ENCODE measurements at places on chromosomes 13 and 19.
A peak's percentile ranks its signal among the peaks of the same experiment; 100 is the strongest.

DNA sequence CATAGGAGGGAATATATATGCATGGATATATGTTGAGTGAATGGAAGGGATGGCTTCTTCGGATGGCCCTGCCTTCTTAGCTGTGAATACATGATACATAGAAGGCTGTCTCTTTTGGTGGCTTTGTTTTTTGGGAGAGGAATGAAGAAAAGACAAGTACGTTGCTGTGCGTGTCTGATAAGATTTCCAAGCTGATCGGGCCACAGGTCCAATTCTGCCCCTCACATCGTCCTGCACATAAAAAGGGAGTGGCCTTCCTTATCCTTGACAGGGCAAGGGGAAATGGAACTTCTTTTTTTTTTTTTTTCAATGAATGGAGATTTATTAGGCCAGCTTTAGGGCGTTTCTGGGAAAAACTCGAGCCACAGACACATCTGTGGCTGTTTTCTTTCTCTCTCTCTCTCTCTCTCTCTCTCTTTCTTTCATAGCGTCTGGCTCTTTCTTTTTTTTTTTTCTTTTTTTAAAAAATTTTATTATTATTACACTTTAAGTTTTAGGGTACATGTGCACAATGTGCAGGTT is 103.8 kb upstream of the SPATA13 start:
- peaks cover 7% of the 10 kb centered on the region for H3K4me1 ChIP-seq
- no peak for DNase-seq
- H3K27ac ChIP-seq: no peak overlapping the region
- peaks cover 4% of the 10 kb centered on the region for H3K27me3 ChIP-seq
- H3K36me3 ChIP-seq: no peaks in the 10 kb centered on the region

DNA sequence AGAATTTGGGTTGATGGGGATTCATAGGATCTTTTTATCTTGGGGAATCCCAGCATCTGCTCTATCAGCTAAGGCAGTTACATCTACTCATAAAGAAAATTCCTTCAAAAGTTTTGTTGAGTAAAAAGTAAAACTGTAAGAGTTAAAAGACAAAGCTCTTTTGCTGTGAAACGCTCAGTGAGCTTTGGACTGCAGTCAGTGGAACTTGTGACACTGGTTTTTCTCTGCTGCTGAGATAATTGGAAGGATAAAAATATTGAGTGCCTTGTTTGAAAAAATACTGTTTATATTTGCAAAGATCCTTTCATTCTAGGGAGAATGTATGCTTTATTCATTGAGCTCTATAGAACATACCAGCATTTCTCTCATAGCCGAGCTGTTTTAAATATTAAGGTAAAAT is 5.3 kb downstream of the NAXD start:
- H3K27me3 ChIP-seq: no peaks in the 10 kb centered on the region
- no peak for DNase-seq
- H3K4me1 ChIP-seq: peaks cover 23% of the 10 kb centered on the region

GRCh38 chr19:45862564-45863334 is at the start of gene SYMPK:
SYMPK (minus strand) TSS chr19:45863147; CDS start chr19:45854495, 8,652 bp downstream.
- H3K27ac ChIP-seq: peak within 1 kb of the TSS; percentile 98
- peak within 1 kb of the TSS; percentile 87 for H3K4me3 ChIP-seq
- H3K27me3 ChIP-seq: peaks cover 24% of the 10 kb centered on the region
- peaks cover 33% of the 10 kb centered on the region for H3K4me1 ChIP-seq

DNA sequence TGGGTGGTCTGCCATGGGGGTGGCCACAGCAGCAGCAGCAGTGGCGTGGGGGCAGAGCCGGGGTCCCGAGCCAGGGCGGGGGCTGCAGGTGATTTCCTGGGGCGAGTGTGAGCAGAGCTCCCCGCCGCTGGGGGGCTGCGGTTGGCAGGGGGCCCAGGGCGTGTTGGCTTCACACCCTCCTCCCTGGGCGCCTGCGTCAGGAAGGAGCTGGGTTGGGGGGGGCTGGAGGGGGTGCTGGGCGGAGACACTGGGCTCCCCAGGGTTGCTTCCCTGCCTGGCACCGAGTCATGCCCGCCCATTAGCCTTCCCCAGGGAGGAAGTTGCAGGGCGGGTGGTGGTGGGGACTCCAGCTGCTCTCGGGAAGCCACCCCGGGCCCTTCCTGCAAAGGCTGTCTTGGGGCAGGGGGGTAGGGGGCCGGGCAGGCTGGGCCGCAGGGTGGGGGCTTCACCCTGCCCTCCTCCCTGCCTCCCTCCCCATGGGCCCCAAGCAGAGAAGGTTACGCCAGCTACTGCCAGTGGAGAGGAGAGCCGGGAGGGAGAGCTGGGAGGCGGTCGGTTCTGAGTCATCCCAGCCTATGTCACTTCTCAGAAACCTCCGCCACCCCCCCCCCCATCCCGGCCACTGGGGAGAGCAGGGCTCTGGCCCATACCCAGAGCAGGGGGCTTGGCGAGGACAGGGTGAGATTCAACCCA is 4.6 kb downstream of the MIDN start:
- peak overlapping the region; percentile 91 for H3K4me3 ChIP-seq
- H3K27ac ChIP-seq: peak overlapping the region; percentile 81
- peaks cover 30% of the 10 kb centered on the region for H3K4me1 ChIP-seq
- H3K36me3 ChIP-seq: peaks cover 55% of the 10 kb centered on the region
- DNase-seq: peak; percentile 85

GRCh38 chr13:114056205-114057013 is 76.0 kb downstream of the RASA3 start:
- H3K27me3 ChIP-seq: no peaks in the 10 kb centered on the region
- H3K4me3 ChIP-seq: no peak overlapping the region
- H3K4me1 ChIP-seq: peaks cover 21% of the 10 kb centered on the region
- peaks cover 10% of the 10 kb centered on the region for H3K36me3 ChIP-seq

DNA sequence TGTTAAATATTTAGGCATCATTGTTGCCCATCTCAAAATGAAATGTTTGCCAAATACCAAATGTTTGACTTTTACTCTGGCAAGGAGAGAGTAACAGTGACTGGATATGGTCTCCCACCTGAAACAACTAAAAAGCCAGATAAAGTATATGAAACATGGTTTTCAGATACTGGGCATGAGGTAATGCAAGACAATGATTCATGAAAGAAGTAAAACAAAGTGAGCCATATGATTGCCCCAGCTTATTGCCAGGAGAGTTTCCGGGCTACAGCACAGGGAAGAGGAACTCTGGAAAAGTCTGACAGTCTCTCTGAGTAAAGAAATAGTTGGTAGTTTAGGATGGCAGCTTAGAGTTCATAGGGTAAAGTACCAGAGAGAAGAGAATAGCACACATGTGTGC is 354.6 kb downstream of the DNAJC15 start:
- peaks cover 26% of the 10 kb centered on the region for H3K27me3 ChIP-seq
- no peak overlapping the region for H3K27ac ChIP-seq
- no peak for DNase-seq
- no peak overlapping the region for H3K4me3 ChIP-seq
- no peaks in the 10 kb centered on the region for H3K36me3 ChIP-seq

DNA sequence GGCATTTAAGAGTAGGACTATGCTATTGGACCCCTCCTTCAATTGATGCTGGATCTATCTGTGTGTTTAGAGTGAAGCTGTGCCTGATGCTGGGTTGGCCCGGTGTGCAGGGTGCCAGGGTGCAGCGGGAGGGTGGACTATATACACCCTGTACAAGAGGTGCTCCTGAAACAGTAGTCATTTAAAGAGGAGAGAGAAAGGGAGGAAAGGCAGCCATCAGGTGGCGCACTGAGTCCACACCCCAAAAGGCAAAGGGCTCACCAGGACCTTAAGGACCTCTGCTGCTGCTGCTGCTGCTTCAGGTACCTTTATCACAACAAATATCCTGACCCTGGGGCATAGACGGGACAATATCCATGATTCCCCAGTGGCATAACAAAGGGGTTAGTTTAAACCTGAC is 39.4 kb downstream of the ZNF136 start:
- peak; percentile 62 for DNase-seq

DNA sequence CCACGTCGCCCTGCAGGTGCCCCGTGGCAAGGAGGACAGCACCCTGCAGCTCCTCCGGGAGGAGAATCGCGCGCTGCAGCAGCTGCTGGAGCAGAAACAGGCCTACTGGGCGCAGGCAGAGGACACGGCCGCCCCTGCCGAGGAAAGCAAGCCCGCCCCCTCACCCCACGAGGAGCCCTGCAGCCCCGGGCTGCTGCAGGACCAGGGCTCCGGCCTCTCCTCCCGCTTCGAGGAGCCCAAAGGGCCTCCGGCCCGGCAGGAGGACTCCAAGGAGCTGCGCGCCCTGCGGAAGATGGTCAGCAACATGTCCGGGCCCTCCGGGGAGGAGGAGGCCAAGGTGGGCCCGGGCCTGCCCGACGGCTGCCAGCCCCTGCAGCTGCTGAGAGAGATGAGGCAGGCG is 11.6 kb downstream of the CBY2 start:
- no peak for DNase-seq
- no peak overlapping the region for H3K27ac ChIP-seq
- H3K27me3 ChIP-seq: peaks cover 3% of the 10 kb centered on the region

DNA sequence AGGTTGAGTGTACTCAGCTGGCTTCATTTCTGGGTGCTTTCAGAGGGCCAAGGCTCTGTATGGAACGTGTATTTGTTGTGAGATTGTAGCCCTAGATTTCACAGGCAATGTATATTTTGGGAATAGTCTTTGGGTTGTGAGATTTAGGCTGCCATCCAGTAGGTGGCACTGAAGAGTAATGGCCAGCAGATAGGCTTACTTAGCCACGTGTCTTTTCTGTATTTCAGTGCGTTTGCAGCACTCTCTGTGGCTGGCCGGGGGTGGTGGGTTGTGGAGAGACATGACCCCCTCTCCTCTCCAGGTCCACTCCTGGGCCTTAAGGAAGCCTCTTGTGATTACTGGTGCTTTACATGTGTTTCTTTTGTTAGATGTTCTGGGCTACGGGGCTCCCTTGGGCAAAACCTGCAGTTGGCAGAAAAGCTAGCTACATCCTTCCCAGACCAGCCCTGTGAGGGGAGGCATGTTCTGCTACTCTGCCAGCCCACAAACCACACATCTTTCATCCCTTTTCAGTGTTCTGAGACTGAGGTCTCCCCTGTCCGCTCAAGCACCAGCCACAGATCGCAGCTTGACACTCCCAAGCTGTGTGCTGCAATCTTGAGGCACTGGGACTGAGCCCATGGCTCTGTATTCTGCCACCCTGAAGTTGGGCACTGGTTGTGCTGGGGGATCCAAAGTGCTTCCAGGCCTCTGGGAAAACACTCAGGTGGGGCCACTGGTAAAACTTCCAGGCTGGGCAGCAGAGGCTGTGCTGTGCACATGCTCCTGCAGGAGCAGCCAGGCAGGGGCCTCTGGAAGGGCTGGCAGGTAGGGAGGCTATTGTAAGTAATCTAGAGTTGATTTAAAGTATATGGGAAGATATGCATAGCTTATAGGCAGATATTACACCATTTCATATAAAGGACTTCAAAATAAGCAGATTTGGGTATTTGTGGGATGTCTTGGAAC is 1096.8 kb upstream of the PCDH20 start:
- no peaks in the 10 kb centered on the region for H3K36me3 ChIP-seq
- H3K4me3 ChIP-seq: no peak overlapping the region
- no peak overlapping the region for H3K27ac ChIP-seq
- no peaks in the 10 kb centered on the region for H3K27me3 ChIP-seq
- DNase-seq: peak; percentile 21

DNA sequence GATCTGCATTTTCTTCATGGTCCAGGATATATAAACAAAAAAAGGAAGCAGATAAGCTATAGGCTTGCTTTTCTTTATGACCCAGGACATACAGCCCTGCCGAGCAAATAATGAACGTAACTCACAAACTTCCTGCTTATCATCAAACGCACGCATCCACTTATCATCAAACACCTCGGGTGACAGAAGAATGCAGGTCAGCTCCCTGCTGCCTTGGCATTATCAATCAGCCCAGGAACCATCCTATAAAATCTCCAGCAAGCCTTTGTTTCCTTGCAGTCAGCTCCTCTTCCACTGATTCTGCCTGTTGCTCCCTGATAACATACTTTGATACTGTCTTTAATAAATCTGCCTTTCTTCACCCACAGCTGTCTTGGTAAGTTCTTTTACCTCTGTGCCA is 5.3 kb upstream of the ZNF583 start:
- H3K4me3 ChIP-seq: no peak overlapping the region
- H3K4me1 ChIP-seq: peaks cover 7% of the 10 kb centered on the region
- no peak for DNase-seq
- H3K36me3 ChIP-seq: peaks cover 54% of the 10 kb centered on the region
- H3K27ac ChIP-seq: no peak overlapping the region

DNA sequence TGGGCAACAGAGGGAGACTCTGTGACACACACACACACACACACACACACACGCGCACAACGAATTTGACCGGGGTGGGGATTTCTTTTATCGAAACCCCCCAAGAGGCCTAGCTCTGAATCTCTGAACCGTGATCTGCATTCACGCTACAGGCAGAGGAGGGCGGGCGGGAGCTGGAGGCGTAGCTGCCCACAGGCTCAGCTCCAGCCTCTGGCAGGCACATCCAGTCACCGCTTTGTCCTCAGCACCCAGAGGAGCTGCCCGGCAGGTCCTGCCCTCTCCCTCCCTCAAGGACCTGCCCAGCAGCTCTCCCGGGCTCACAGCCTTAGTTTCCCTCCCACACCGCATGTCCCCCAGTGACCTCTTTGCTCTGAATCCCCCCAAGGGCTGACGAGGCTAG is 20.0 kb downstream of the CILP2 start:
- no peak for DNase-seq
- peaks cover 29% of the 10 kb centered on the region for H3K36me3 ChIP-seq
- H3K27ac ChIP-seq: no peak overlapping the region
- no peak overlapping the region for H3K4me3 ChIP-seq
- H3K27me3 ChIP-seq: no peaks in the 10 kb centered on the region

DNA sequence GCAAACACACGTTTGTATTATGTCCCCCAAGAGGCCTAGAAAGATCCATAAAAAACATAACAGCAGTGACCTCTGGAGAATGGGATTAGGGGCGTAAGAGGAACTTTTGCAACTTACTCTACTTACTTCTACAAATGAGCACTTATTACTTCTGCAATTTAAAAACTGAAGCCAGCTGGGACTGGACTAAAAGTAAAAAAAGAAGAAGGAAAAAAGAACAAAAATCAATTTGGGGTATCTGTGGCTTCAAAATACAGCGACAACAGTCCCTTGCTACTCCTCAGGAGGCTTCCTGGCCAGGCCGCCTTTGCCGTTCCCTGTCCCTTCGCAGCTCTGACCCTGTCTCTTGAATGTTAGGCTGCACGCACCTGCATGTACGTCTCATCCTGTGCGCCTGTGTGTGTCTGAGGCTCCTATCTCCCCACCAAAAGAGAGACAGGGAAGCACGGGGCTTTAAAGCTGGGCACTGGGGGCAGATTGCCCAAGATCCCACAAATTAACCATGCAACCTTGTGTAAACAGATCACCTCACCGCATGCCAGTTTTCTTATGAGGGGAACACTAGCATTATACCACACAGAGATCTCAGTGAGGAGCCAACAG is 12.1 kb upstream of the FKRP start:
- no peak overlapping the region for H3K4me3 ChIP-seq
- H3K27ac ChIP-seq: no peak overlapping the region
- peaks cover 58% of the 10 kb centered on the region for H3K36me3 ChIP-seq
- no peak for DNase-seq
- H3K27me3 ChIP-seq: no peaks in the 10 kb centered on the region

- no peaks in the 10 kb centered on the region for H3K4me1 ChIP-seq
- H3K27me3 ChIP-seq: no peaks in the 10 kb centered on the region
- no peak overlapping the region for H3K4me3 ChIP-seq
- no peak overlapping the region for H3K27ac ChIP-seq
Measured at GRCh38 chr19:52200044-52200443, 10.2 kb downstream of the PPP2R1A start.

GRCh38 chr13:112693831-112694497 is 4.1 kb downstream of the ATP11A start:
- H3K36me3 ChIP-seq: no peaks in the 10 kb centered on the region
- DNase-seq: no peak
- H3K27me3 ChIP-seq: no peaks in the 10 kb centered on the region
- peaks cover 36% of the 10 kb centered on the region for H3K4me1 ChIP-seq

GRCh38 chr19:48714759-48715675 is 4.5 kb downstream of the MAMSTR start:
- peaks cover 2% of the 10 kb centered on the region for H3K27me3 ChIP-seq
- H3K27ac ChIP-seq: peak overlapping the region; percentile 87
- peaks cover 19% of the 10 kb centered on the region for H3K4me1 ChIP-seq
- DNase-seq: no peak
- H3K4me3 ChIP-seq: peak overlapping the region; percentile 89
